PC-3 (cell line): ENCODE measurements at places on chromosomes 1 and 21. TPM values are rescaled to one million over a fixed set of nuclear protein-coding genes. Genes with fewer than 3 reads are reported as not detected.

Gene ENAH
- total RNA-seq: 96.6 and 101 TPM in 2 replicates

Gene ATF3
- 275 and 335 TPM in 2 replicates for total RNA-seq

Gene TNFRSF1B
- 0.29 and 1.3 TPM in 2 replicates for total RNA-seq

Gene FCRL5
- not detected in 2 replicates for total RNA-seq

Gene EPRS1
- total RNA-seq: 186 and 226 TPM in 2 replicates

Gene DRAM2
- 25.7 and 30.0 TPM in 2 replicates for total RNA-seq

Gene SYPL2
- total RNA-seq: not detected in 2 replicates

Gene CLDN19
- 0.17 TPM in 1 of 2 replicates, not detected in the other for total RNA-seq

Gene ACTA1
- 0.80 TPM in 1 of 2 replicates, not detected in the other for total RNA-seq

Gene ALX3
- not detected in 2 replicates for total RNA-seq
